ENCODE measurements at places on chromosomes 16 and 17.

GRCh38 chr17:74206332-74206818 is 2.9 kb downstream of the RPL38 start:
- H3K27me3 ChIP-seq: peaks cover 3% of the 10 kb centered on the region
- no peak for DNase-seq
- H3K4me1 ChIP-seq: peaks cover 10% of the 10 kb centered on the region
- H3K4me3 ChIP-seq: no peak overlapping the region
- H3K27ac ChIP-seq: no peak overlapping the region

GRCh38 chr17:79977708-79978547 is 57.7 kb downstream of the TBC1D16 start:
- H3K27me3 ChIP-seq: no peaks in the 10 kb centered on the region
- no peak for DNase-seq
- no peak overlapping the region for H3K27ac ChIP-seq
- no peaks in the 10 kb centered on the region for H3K36me3 ChIP-seq

GRCh38 chr16:64459821-64460220 is 662.0 kb downstream of the CDH11 start:
- H3K27me3 ChIP-seq: no peaks in the 10 kb centered on the region
- H3K36me3 ChIP-seq: no peaks in the 10 kb centered on the region
- no peaks in the 10 kb centered on the region for H3K4me1 ChIP-seq
- DNase-seq: peak; percentile 44
- H3K27ac ChIP-seq: no peak overlapping the region

GRCh38 chr17:44854192-44854591 is 6.5 kb downstream of the HIGD1B start:
- no peaks in the 10 kb centered on the region for H3K27me3 ChIP-seq
- H3K4me3 ChIP-seq: no peak overlapping the region
- peaks cover 67% of the 10 kb centered on the region for H3K36me3 ChIP-seq
- DNase-seq: no peak
- no peak overlapping the region for H3K27ac ChIP-seq
- H3K4me1 ChIP-seq: no peaks in the 10 kb centered on the region

All from IMR-90 (cell line).